Hair follicular keratinocyte (primary cell): ENCODE measurements at places on chromosomes 11 and 22. TPM values are rescaled to one million over a fixed set of nuclear protein-coding genes. Genes with fewer than 3 reads are reported as not detected.

Gene FADS2
- 162 and 243 TPM in 2 replicates for total RNA-seq

Gene PDGFD
- total RNA-seq: 0.15 TPM in 1 of 2 replicates, not detected in the other

Gene MPEG1
- total RNA-seq: not detected in 2 replicates

Gene OR5L1
- not detected in 2 replicates for total RNA-seq

Gene ANO3
- not detected in 2 replicates for total RNA-seq

Gene SCO2
- total RNA-seq: 2.9 and 5.4 TPM in 2 replicates

Gene DHCR7
- 142 and 148 TPM in 2 replicates for total RNA-seq

Gene TMPRSS13
- 0.08 and 0.70 TPM in 2 replicates for total RNA-seq

Gene FAM111B
- total RNA-seq: 2.3 and 10.9 TPM in 2 replicates

Gene RFPL3
- not detected in 2 replicates for total RNA-seq

Gene TMPRSS6
- total RNA-seq: not detected in 2 replicates

Gene PHLDB1
- total RNA-seq: 44.7 and 64.3 TPM in 2 replicates

Gene DUSP8
- 0.39 and 0.68 TPM in 2 replicates for total RNA-seq

Gene PIWIL4
- 0.47 TPM in 1 of 2 replicates, not detected in the other for total RNA-seq

Gene MS4A1
- not detected in 2 replicates for total RNA-seq

Gene ISX
- total RNA-seq: not detected in 2 replicates

Gene MRGPRF
- 0.30 and 0.47 TPM in 2 replicates for total RNA-seq

Gene C22orf31
- total RNA-seq: not detected in 2 replicates

Gene MAPK8IP2
- 0.72 and 1.1 TPM in 2 replicates for total RNA-seq

Gene PGA4
- not detected in 2 replicates for total RNA-seq

Gene TP53AIP1
- total RNA-seq: 7.3 and 11.9 TPM in 2 replicates

Gene TRIM77
- not detected in 2 replicates for total RNA-seq

Gene PATE4
- total RNA-seq: not detected in 2 replicates

Gene NPAS4
- not detected in 2 replicates for total RNA-seq

Gene OR10A2
- total RNA-seq: not detected in 2 replicates

Gene RFPL1
- total RNA-seq: not detected in 2 replicates

Gene NCAPD3
- total RNA-seq: 10.2 and 17.2 TPM in 2 replicates

Gene KCNJ5
- 1.1 and 12.3 TPM in 2 replicates for total RNA-seq

Gene CWC15
- total RNA-seq: 28.1 and 38.8 TPM in 2 replicates
